ENCODE measurements at places on chromosomes 6 and 20.

DNA sequence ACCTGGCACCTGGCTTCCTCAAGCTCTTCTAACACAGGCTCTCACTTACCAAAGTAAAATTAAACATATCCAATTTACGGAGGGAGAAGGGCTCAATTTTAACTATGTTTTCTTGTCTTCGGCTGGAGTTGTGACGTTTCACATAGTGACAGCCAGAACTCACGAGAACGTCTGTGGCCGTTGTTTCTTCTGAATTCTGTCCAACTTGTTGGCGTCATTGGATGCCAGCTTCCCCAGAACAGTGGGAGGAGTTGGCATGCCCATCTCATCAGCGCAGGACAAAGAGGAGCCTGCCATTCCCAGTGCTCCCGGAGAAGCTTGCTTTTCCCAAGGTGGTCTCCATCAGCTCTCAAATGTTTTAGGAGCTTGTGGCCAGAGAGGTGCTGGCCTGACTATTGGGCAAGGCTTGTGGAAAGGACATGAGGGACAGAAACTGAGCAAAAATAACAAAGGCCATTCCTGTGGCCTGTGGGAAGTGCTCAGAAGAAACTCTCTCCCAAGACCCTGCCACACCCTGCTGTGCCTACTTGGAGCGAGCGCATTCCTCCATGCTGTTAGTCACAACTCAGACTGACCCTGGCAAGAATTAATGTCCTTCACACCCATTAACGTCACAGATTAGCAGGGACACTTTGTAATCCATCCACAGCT, 265.4 kb upstream of the CDH4 start:
- DNase-seq: no peak

- DNase-seq: no peak
Observed at GRCh38 chr6:88179692-88180091, 13.5 kb upstream of the CNR1 start.

- DNase-seq: no peak
Observed at GRCh38 chr20:18005170-18005989, 36.6 kb downstream of the MGME1 start.

DNA sequence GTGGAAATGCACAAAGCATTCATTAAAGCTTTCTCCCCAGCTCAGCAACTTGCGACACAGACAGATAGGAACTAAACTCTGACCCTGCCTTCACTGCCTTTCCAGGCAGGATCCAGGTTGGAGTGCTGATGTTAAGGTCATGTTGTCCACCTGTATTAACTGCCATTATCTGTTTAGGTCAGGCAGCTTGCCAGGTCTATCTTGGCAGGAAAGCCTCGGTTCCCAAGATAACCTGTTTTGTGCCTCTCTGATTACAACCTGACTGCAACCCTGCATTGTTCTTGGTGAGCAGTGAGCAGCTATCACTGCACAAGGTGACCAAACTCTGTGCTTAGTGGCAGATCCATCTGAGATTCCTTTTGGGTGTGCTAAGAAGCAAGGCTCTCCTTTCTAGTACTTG, 23.2 kb upstream of the ELOVL2 start:
- DNase-seq: no peak

GRCh38 chr20:39462416-39462945, 500.3 kb downstream of the DHX35 start:
- DNase-seq: no peak

DNA sequence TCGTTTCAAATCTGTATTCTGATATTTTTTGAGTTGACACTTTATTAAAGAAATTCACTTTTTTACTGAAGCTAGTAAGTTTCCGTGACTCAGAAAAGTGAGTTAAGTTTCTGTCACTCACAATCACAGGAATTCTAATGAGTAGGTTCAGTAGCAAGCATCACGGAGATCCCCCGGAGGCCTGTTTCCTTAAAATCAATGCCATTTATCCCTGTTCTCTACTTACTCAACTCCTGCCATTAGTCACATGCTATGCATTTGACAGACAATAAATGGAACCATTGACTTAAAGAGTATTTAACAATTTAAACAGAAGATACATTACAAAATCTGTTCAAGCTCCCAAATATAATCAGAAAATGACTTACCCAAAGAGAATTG, 9.1 kb downstream of the SLC18B1 start:
- no peak for DNase-seq

DNA sequence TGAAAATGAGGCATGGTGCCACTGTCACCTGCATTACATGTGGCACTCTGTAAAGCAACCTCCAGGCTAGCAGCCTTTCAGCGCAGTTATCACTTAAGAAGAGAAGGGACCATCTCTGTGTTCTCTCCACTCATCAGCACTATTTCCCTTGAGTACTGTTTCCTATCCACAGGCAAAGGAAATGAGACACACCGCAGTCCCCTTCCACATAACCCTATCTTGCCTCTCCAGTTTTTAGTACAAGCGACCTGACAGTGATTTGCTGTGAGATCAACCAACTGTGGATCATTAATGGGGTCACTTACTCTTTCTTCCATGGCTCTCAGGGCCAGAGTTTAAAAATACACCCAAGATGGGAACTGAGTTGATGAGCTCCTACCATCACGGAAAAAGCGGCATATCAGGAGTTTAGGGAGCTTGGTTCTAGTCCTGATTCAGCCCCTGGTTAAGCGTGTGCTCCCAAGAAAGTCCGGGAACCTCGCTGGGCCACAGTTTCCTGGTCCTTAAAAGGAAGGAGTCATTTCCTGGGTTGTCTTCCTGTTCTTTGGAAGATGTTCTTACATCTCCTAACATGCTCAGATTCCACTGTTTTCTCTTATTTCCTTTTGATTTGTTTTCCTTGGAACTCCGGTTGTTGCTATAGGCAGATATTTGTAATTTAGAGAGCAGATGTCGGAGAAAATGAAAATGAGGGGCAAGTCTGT, 27.3 kb downstream of the PRDM1 start:
- DNase-seq: no peak

DNA sequence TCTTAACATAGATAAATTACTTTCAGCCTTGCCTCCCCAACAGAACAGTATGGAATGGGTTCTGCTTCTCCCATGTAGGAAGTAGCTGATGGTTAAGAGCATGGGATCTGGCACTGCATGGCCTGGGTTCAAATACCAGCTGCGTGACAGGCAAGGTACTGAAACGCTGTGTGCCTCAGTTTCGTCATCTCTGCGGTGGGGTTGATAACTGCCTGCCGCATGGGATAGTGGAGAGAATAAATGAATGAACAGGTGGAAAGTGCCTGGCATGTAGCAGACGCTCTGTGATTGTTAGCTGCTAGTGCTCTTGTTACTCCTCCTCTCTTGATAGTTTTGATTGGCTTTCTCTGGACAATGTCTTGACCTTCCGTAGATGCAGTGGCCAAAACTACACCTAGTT, 213.3 kb downstream of the ZDHHC14 start:
- no peak for DNase-seq

DNA sequence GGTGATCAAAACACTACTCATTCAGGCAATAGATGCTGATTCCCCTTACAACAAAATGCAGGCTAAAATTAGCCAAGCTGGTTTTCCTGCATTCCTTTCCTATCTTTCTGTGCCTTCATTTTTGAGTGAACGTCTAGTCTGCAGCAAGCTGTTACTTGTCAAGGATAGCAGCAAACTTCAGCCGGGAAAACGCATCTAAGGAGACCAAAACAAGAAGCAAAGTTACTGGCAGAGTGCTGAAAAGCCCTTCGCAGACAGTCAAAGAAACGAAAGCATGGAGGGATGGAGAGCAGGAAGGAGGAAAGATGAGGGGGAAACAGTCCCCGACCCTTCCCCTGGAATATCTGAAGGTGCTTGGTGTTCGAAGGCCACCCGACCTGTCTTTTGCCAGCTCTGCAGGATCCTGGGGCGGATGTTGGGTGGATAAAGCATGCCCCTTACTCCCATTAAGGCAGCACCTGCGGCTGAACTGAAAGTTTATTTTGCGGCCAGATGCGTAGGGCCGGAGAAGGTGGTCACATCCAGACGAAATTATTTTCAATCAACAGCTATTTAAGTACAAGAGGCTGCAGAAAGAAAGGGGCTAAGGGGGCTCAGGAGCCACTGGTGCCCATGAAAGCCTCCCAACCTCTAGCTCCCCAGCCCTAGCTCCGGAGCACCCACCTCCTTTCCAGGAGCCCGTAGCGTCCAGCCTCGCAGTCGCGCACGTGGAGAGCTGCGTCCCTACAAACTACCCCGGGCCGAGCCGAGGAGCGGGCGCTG, 538 bp downstream of the FERMT1 start:
- DNase-seq: no peak

DNA sequence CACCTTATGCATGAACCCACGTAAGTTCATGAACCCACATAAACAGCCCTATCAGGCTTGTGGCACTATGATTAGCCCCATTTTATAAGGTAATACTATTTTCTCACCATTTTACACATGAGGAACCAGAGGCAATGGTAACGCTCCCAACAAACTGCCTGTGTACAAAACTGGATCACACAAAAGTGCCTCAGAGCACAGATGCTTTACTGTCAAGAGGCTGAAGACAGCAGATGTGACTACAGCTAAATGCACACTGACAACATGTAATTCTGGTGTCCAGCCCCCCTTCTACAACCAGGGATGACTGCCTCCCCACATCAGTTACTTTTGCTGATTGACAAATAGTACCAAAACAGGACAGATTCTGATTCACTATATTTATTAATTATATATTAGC, 69.6 kb downstream of the GMDS start:
- no peak for DNase-seq

DNA sequence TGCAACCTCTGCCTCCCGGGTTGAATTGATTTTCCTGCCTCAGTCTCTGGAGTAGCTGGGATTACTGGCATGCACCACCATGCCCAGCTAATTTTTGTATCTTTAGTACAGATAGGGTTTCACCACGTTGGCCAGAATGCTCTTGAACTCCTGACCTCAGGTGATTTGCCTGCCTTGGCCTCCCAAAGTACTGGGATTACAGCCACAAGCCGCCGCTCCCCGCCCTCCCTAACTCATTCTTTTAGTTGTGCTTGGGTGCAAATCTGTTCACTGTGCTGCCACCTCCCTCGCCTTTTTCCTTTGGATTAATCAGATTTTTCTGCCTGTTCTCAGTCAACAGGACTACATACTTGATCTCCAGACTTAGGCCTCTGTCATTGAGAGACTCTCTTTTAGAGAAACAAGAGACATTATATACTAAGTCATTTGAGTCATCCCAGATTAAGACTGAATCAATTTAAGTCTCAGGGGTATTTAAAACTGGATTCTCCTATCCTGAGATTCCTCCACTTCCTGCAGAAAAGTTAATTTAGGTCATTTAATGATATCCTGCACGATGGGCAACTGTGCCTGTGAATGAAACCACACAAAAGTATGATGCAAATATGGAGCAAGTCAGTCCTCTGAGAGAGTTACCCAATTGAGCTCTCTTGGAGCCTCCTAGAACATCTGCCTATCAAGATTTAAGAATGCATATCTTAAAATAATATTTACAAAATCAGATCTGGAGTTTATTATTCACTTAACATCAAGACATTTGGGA, 136.1 kb upstream of the THEMIS start:
- no peak for DNase-seq

GRCh38 chr6:156420172-156420993, 356.8 kb upstream of the ARID1B start:
- DNase-seq: no peak

GRCh38 chr6:101181006-101181405, 212.5 kb upstream of the GRIK2 start:
- DNase-seq: no peak

- DNase-seq: no peak
Observed at GRCh38 chr20:45814314-45814713, 1.9 kb downstream of the UBE2C start.

DNA sequence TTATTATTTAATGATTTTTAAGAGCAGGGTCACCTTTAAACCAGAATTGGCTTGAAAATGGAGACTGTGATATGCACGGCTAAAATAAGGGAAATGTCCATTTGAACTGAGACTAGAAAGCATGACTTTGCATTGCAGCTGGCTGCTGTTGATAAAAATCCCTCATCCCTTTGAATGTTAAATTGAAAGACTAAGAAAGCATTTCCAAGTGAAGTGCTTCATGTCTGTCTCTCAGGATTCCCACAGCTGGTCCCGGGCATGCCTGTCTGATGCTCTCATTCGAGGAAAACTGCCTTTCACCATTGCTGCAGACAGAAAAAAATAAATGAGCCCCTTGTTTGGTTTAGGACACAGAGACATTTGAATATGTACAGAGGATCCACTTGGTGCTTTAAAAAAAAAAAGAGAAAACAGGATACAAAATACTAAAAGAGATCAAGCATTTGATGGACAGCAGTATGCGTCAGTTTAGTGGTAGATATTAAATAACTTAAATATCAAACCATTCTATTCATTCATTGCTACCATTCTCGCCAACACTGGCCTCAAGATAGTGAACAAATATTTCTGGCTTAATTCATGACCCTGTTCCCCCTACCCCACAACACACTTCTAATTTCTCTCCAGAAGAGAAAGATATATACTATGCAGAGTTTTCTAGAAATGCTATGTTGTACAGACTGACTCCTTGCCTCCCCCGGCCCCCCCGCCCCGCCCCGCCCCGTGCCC, 55.0 kb downstream of the TBC1D7 start:
- no peak for DNase-seq

DNA sequence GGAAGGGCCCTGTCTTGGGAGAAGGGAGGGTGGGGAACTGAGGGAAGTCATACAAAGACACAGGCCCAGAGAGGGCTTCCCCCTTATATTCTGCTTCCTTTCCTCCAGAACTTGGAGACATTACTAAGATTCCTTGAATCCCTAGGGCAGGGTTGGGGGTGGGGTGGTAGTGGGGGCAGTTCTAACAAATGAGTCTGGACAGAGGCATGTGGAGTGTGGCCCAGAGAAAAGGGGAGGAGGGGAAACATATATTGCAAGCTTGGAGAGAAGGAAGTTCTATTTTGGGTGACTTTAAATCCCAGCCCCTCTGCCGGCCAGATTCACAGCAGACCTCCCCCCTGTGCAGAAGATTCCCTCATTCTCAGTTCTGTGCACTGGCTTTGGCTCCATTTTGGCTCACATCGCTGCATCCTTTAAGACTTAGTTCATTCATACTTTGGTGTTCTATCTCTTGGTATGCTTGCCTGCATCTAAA, 43.7 kb downstream of the DAAM2 start:
- DNase-seq: no peak

DNA sequence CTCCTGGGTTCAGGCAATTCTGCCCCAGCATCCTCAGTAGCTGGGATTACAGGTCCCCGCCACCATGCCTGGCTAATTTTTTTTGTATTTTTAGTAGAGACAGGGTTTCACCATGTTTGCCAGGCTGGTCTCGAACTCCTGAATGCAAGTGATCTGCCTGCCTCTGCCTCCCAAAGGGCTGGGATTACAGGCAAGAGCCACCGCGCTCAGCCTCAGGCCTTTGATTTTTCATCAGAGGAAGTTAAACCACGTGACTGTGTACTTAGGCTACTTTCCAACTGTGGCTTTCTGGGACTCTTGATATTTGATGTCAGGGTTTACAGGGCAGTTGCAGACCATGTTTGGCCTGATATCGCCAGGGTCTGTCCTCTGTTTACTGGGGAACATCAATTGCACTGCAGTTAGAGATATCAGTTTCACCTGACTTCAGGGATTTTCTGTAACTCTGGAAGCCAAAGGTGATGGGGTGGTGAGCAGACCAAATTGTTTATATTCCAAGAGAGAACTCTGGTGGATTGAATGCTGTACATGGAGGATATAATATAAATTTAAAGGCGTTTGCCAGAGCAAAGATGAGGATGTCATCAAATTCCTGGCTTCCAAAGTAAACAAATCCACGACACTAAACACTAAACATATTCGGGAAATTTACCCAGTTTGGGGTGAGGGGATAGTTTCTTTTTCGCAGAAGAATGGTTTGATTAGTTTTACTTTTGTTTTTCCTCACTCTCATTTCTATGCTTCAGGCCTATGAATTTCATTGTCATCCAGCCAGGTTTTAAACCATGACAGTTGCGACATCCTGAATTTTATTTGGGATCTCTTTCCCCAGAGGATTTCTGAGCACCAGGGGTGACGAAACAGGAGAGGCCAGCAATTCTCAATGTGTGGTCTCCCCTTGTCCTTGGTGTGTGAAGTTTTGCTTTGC, 4.2 kb downstream of the PSMF1 start:
- no peak for DNase-seq

All from stimulated activated CD4-positive, alpha-beta T cell treated with anti-CD3 and anti-CD28 coated beads, TNF-alpha, amount 100 ng/mL, for 4 hours (primary cell).